MV-4-11 (cell line): ENCODE measurements at places on chromosomes 1 and 21.

DNA sequence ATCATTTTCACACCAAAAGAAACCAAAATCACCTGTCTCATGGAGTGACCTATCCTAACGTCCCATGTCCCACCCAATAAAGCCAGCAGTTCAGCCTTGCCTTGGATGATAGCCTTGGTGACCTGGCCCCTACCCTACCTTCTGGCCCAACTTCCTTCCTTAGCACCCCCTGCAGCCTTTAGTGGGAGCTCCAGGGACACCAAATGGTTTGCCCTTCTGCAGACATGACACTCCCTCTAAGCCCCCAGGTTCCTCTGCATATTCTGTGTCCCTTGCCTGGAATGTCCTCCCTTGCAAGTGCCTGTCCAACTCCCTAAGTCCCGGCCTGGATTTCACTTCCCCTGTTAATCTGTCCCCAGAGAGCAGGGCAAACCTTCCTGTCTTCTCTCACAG lies 2.2 kb downstream of the SLFNL1 start:
- no peak for DNase-seq

- DNase-seq: no peak
These were observed 3.4 kb upstream of the GRIK3 start for GRCh38 chr1:37037690-37038089.

DNA sequence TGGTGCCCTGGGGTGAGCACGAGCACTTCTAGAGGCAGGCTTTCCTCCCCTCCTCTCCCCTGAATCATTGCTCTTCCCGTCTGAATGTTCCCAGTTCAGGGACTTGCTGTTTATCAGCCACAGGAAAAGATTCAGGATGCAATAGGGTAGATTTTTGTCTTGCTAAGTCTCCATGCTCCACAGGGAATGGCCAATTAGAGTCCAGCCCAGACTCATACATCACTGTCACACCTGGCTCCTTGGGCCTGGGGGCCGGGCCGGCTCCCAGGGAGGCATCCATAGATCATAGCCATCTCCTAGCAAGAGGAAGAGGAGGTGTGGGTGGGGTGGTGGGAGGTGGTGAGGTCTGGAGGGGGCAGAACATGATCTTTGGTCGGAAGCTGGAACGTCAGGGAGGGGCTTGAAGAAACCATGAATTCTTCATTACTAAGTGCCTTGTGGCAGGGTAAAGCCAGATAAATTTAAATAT lies 83.4 kb downstream of the LRRN2 start:
- DNase-seq: no peak

GRCh38 chr1:158961178-158961577 lies 29.8 kb downstream of the PYHIN1 start:
- DNase-seq: no peak

DNA sequence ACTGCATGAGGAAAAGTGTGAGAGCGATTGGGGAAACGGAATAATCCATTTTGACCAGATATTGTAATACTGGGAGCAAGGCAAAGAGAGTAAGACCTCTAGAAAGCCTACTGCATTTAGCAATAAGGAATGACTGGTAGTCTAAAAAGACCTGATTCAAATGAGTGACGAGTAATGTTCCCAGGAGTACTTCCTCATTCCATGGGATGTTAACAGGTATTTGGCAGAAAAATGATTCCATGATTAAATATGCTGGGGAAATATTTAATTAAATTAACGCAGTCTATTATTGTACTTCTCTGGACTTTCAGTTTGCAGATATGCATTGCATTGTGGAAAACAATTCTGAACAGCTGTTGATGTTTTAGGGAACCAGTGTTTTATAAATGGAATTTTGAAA lies 105.5 kb downstream of the RPE65 start:
- no peak for DNase-seq

GRCh38 chr1:76027341-76027740 lies 47.2 kb upstream of the ST6GALNAC3 start:
- DNase-seq: peak; percentile 56

- DNase-seq: no peak
These were observed 19.7 kb upstream of the SFT2D2 start for GRCh38 chr1:168206111-168206510.

DNA sequence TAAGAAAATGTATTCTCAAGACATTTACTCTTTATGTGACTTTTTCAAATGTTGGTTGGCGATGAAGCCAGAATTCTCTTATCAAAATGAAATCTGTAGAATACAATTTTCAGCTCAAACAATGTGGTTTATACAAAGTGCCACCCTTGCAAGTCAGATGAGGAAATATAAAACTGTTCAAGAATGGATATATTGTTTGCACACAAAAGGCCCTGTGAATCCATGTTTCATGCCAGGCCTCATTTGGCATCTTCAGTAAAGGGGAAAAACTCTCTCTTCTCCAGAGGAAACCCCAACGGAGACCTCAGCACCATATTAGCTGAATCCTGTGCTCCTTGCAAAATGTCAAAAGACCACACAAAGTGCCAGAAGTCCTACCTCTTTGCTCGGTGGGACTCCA lies 310.4 kb downstream of the RRAGC start:
- no peak for DNase-seq

DNA sequence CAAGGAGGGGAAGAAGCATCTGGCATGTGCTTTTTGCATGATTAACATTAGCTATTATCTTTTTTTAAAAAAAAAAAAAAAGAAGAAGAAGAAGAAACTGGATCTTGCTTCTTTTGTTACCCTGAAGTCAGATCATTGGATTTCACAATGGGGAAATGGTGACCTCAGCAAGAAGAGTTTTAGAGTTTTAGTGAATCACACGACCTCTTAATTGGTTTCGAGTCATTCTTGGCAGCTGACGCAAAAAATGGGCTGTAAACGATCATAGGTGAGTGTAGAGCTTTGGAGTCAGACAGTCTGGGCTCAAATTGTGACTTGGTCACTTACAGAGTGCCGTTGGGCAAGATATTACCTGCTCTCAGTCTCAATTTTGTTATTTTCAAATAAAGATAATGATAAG lies 33.3 kb upstream of the PGBD5 start:
- DNase-seq: peak; percentile 87
